ENCODE measurements at places on chromosomes 11 and 22.

DNA sequence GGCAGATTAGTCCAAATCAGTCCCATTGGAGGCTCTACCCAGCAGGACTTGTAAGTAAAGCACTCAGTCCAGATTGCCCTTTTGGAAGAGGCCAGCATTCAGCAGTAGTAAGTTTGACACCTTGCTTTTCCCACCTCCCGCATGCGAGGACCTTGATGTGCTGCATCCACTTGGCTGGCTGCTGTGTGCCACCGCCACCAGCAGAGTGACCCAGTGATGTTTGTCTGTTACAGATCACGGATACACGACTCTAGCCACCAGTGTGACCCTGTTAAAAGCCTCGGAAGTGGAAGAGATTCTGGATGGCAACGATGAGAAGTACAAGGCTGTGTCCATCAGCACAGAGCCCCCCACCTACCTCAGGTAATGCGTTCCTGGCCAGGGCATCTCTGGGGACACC, 6.6 kb downstream of the SMARCB1 start:
- DNase-seq = no peak

GRCh38 chr22:38402204-38402603, 52.8 kb downstream of the KCNJ4 start:
- no peak for DNase-seq

GRCh38 chr22:19957445-19957844, 15.8 kb upstream of the TXNRD2 start:
- DNase-seq = no peak

DNA sequence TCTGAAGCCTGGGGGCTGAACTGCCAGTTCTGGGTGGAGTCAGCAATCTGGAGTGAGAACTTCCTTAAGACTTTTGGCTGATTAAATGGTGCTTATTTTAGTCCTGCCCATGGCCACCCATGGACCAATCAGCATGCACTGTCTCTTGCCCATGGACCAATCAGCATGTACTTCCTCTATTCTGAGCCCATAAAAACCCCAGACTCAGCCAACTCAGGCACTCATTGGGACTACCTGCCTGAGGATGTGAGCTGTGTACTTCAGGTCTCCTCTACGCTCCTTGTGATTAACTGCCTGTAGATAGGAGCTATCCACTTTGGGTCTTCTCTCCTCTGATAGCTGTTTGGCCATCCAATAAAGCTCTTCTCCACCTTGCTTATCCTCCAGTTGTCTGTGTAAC, 342.3 kb upstream of the CCDC179 start:
- no peak for DNase-seq

DNA sequence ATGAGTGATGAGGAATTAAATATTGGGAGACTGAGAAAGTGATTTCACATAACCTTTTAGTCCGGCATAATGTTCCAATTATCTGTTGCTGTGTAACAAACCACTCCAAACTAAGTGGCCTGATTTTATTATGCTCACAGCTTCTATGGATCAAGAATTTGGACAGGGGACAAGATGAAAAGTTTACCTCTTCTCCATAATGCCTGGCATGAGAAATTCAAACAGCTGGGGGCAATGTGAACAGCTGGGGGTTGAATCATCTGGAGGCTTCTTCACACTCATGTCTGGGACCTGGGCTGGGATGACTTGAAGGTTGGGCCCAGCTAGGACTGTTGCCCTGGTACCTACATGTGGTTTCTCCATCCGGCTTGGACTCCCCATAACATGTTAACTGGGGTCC, 99.4 kb upstream of the DRD2 start:
- no peak for DNase-seq

GRCh38 chr11:5553343-5553742, 5.0 kb upstream of the OR52H1 start:
- DNase-seq = no peak

DNA sequence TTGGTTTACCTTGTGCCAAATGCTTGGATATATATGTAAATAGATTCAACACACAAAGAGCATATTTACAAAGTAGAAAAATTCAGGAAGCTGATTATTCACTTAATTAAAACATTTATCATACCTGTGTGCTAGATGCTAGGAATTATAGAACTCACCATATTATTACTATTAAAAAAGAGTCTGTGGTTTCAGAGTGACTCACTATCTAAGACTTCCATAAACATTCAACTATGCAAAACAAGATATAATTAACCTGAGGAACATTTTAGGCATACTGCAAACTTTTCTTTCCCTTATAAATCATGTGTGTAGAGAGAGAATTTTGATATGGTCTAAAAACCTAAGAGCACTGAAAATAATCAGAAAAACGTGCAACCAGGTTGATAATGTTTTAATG, 27.3 kb downstream of the CTSC start:
- no peak for DNase-seq

- no peak for DNase-seq
Observed at GRCh38 chr11:10407749-10408685, 47.0 kb upstream of the AMPD3 start.

DNA sequence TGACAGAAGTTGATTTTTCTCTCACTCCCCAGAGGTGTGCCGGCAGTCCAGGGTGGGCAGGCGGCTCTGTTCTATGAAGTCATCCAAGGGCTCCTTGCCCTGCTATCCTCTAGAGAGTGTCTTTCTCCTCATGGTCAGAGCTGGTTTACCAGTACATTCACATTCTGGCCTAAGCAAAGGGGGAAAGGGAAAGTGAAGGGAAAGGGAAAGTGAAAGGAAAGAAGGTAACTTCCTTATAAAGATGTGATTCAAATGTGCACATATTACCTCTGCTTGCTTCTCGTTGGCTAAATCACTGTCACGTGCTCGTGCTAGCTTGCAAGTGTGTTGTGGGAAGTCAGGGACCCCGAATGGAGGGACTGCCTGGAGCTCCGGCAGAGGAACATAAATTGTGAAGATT, 2.9 kb upstream of the HTATIP2 start:
- DNase-seq = no peak

GRCh38 chr11:91435694-91436395, 788.8 kb upstream of the FAT3 start:
- no peak for DNase-seq

GRCh38 chr11:114061681-114062049, 2.2 kb downstream of the ZBTB16 start:
- no peak for DNase-seq

- DNase-seq = no peak
Observed at GRCh38 chr22:37151401-37151800, 1.7 kb upstream of the IL2RB start.

DNA sequence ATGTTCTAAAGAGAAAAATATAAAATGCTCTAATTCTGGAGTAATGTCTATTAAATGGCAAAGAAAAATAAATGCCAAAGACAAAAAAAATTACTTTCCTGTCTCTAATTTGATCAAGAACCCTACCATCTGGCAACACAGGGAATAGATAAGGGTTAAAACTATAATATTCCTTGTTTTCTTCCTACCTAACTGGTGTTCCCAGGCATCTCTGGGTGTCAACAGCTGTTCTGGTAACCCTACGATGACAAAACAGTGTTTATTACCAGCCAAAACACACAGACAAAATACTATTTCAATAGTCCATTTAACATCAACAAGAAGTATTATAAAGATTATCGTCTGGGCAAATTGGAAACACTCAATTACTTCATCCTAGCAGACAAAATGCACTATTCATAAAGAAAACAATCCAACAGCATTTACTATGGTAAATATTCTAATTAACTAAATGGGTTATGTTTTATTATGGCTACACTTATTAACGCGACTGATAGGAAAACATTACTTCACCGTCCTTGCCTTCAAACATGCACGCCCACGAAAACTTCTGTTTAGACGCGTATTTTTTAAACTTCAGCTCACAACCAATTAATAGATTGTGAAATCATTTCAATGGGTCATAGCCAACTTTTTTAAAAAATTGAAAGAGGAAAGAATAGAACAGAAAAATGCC, 50.6 kb downstream of the LGR4 start:
- DNase-seq = no peak

- DNase-seq = no peak
Observed at GRCh38 chr11:92920331-92920730, 49.1 kb upstream of the MTNR1B start.

DNA sequence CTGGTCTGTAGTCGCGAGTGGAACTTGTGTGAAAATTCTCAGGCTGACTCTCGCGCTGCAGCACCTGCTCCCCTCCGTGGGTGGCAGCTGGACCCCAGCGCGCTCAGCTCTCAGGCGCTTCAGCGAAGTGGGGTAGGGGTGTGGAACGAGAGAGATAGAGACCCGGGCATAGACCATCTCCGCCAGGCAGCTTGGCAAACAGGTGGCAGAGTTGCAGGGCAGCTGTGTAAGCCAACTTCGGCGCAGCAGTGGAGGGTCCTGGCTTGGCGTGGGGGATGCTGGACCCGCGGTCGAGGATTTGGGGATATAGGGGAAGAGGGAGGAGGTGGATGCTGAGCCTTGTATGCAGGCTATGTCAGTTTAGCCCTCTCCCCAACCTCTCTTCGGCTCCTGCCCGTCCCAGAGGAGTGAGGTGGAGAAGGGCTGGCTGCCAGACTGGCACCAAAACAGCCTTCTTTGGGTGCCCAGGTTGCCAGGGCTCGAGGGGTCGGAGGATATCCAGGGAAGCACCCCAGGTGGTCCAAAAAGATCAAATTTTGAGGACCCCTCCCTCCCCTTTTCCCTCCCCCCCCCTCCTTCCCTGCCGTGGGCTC, 746 bp upstream of the CALCB start:
- no peak for DNase-seq

GRCh38 chr22:26648011-26648497, 9.3 kb upstream of the MIAT start:
- DNase-seq = no peak

DNA sequence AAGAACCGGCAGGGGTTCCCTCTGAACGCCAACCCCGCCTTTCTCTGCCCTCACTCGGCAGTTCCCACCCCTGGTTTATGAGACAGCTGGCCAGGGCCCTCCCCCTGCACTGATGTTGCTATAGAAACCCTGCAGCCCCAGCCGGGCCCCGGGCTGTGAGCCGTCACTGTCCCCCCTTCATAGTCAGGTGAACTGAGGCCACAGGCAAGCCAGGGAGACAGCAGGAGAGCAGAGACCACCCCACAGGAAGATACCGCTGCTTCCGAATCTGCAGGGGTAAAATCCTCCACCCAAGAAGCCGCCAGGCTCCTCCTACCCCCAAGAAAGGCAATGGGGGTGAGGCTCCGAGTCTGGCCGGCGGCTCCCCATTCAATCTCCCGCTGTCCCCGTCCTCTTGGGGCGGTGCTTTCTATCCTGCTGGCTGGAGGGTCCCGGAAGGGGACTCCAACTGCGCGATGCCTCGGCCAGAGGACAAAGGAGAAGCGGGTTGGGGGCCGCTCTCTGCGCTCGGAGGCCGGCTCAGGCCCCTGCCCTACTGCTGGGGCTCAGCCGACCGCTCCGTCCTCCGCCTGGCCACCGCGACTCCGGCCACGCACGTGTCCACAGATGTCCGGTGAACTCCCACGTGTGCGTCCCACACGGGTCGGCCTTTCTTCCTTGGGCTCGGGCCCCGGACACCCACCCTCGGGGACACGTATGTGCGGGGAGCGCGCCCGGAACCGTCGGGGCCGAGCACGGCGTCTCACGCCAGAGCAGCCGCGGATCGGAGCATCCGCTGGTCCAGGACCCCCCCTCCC, 587 bp downstream of the SLC25A22 start:
- DNase-seq = peak; percentile 83

DNA sequence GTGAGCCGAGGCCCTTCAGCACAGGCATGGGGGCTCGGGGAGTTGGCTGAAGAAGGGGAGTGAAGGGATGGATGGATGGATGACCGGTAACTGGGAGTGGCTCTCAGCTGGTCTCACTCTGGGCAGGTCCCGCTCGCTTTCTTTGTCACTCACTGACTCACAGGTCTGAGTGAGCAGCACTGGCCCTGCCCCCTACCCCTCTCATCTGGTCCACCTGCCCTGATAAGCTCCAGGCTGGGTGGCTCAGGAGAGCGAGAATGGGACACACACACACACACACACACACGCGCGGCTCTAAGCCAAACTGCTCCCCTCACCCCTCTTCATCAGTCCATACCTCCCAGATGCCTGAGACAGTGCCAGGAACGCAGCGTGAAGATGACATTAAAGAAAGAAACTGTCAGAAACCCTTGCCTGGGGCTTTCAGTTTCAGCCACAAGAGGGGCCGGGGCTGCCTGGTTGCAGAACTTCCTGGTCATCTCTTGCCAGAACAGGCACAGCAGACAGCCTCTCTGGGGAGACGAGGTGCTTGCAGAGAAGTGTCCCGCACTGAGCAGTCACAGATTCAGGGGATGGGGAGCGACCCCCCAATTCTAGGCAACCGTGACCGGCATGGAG, 16.5 kb upstream of the SHISAL1 start:
- DNase-seq = no peak

GRCh38 chr11:44527476-44527875, 38.0 kb upstream of the CD82 start:
- no peak for DNase-seq

DNA sequence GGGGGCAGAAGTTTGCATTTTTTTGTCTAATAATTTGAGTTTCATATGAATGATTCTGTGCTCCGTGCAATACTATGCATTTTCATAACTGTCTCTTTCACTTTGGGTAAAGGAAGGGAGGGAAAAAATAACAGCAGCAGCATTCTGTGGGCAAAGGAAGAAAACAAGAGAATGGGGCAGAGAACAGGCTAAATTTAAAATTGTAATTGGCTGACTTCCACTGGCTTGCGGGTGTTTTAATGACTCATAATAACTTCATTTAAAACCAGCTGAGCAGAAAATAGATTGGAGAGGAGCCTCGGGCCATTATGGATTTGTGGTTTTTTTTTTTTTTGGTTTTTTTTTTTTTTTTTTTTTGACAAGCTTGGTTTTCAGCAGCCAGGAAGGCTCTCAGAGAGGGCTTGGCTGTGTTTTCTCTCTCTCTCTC, 107.4 kb downstream of the ZBTB16 start:
- no peak for DNase-seq

- DNase-seq = no peak
Observed at GRCh38 chr11:132448334-132448995, 1078.0 kb downstream of the NTM start.

DNA sequence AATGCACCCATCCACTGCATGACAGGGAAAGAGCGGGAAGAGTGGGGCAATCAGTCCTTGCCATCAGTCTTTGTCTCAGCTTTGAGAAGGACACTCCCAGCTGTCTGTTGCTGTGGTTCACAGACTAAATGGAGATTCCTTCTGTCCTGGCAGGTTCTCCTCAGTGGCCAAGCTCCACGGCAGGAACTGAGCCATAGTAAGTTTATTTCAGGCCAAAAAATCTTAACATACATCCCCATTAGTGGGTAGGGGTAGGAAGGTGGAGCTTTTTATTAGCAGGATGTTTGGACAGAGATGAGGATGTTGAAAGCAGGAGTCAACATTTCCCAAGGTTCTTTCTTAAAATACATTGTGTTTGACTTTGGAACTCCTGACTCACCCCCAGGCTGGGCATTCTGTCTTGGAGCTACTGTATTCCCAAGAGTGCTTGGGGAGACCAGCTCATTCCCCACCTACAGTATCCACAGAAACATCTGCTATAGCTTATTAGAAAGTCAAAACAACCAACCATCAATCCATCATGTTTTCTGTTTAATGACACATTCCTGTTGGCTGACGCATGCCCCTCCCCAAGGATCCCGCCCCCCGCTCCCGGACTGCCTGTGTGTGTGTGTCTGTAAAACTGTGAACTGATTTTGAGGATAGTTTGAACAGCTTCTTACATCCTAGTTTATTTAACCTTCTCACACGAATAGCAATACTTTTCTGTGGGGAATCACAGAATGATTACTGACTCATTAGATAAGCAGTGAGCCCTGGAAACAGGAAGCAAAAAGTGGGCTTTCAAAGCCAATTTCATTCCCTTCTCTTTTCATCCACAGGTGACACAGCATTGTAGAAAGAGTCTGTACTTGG, 109.5 kb downstream of the CCDC81 start:
- no peak for DNase-seq

All from substantia nigra (tissue), 51 donors.